ENCODE measurements at places on chromosomes 5 and 9. TPM values are rescaled to one million over a fixed set of nuclear protein-coding genes. Genes with fewer than 3 reads are reported as not detected.

- no peak overlapping the region for H3K4me3 ChIP-seq
- peaks cover 5% of the 10 kb centered on the region for H3K27me3 ChIP-seq
- no peak overlapping the region for H3K27ac ChIP-seq
- no peaks in the 10 kb centered on the region for H3K4me1 ChIP-seq
- peak; percentile 19 for DNase-seq
Measured at GRCh38 chr5:5026409-5026785, 113.7 kb upstream of the ADAMTS16 start.

DNA sequence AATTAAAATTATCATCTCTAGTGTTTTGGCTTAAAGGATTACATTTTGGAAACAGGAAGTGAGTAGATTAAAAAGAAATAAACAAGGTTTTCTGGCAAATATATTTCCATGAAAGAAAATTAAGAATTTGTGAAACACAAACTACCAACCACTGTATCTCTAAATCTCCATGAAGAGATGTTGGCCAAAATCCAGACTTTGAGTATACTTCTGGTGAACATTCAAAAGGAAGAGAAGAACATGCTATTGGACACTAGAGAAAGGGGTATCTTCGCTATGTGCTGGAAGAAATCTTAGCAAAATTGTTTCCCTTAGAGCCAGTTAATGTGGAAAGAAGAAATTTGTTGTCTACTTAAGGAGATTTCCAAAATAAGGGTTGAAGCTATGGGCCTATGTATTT lies 710.4 kb upstream of the CTNND2 start:
- H3K4me3 ChIP-seq = no peak overlapping the region
- H3K4me1 ChIP-seq = no peaks in the 10 kb centered on the region
- no peaks in the 10 kb centered on the region for H3K27me3 ChIP-seq
- DNase-seq = no peak

DAPK1 gene
- polyA plus RNA-seq = 0.80 TPM

CARTPT gene
- not detected for polyA plus RNA-seq

TXNDC8 gene
- polyA plus RNA-seq = not detected

DNA sequence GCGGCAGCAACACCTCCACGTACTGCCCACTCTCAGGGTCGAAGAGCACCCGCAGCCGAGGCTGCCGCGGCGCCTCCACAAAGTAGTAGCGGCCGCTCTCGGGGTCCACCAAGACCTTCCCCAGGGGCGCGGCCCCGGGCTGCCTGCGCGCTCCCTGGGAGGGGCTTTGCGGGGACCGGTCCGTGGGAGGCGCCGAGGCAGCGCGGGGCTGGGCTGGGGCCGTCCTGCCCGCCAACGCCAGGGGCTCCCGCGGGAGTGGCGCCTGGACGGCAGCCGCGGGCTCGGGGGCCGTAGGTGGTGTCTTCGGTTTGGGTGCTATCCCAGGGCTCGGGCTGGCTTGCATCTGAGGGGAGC lies 2.6 kb upstream of the MZB1 start:
- H3K27me3 ChIP-seq = peaks cover 9% of the 10 kb centered on the region
- H3K4me3 ChIP-seq = peak overlapping the region; percentile 4
- no peaks in the 10 kb centered on the region for H3K36me3 ChIP-seq
- H3K27ac ChIP-seq = no peak overlapping the region
- no peak for DNase-seq
- 0 out of 2 replicates have a peak, but pooled peaks cover 4% of the 10 kb centered on the region for H3K4me1 ChIP-seq

GRCh38 chr5:154901276-154901675 lies 36.7 kb downstream of the GEMIN5 start:
- no peak overlapping the region for H3K4me3 ChIP-seq
- no peak overlapping the region for H3K27ac ChIP-seq
- DNase-seq = no peak

PCDHGA12 gene
- 8.5 TPM for polyA plus RNA-seq

- no peak overlapping the region for H3K27ac ChIP-seq
- no peak overlapping the region for H3K4me3 ChIP-seq
- peaks cover 24% of the 10 kb centered on the region for H3K27me3 ChIP-seq
- H3K36me3 ChIP-seq = no peaks in the 10 kb centered on the region
- H3K4me1 ChIP-seq = no peaks in the 10 kb centered on the region
- DNase-seq = no peak
Measured at GRCh38 chr5:159642379-159642778, 273.9 kb upstream of the ADRA1B start.

NMUR2 gene
- not detected for polyA plus RNA-seq

DNA sequence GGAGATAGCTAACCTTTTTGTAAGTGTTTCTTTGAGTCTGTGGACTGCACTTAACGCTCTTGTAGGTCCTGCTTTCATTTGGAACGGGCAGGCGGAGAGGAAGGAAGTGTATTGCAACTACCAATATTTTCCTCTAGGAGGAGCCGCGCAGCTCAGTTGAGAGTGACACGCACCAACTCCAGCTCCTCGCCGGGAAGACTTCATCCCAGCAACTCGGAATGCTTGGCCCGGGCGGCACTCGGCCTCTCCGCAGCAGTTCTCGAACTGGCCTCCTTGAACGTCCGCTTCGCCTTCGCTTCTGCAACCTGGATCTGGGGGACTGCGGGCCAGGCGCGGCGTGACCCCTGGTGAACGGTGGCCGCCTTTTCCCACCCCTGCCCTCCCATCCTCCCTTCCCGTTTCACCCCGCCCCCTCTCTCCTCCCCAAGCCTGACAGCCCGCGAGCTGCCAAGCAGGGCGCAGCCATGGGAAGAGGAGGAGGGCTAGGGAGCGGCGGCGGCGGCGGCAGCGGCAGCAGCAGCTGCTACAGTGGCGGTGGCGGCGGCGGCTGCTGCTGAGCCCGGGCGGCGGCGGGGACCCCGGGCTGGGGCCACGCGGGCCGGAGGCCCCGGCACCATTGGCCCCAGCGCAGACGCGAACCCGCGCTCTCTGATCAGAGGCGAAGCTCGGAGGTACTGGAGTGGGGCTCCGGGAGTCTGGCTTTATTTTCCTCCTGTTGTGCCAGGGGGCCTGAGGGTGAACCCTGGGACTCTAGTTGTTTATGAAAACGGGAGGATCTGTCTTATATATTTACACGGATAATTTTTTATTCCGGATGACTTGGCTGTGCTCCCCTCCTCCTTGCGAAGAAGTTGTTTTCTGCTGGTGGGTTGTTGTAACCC lies at the start of gene GHR:
TSS of gene GHR (plus strand) at position 155 of the 881 bp plus-strand sequence. CDS start 142,436 bp downstream, outside the sequence.
- peaks cover 8% of the 10 kb centered on the region for H3K27me3 ChIP-seq
- H3K4me1 ChIP-seq = no peaks in the 10 kb centered on the region
- H3K4me3 ChIP-seq = peak within 1 kb of the TSS; percentile 84
- peak; percentile 95 for DNase-seq
- no peaks in the 10 kb centered on the region for H3K36me3 ChIP-seq

GRCh38 chr5:134026521-134027287 lies 21.9 kb upstream of the VDAC1 start:
- H3K36me3 ChIP-seq = no peaks in the 10 kb centered on the region
- H3K27me3 ChIP-seq = peaks cover 19% of the 10 kb centered on the region
- H3K4me1 ChIP-seq = peaks cover 19% of the 10 kb centered on the region

PCDHA9 gene
- not detected for polyA plus RNA-seq

TAF11L5 gene
- polyA plus RNA-seq = not detected

DNA sequence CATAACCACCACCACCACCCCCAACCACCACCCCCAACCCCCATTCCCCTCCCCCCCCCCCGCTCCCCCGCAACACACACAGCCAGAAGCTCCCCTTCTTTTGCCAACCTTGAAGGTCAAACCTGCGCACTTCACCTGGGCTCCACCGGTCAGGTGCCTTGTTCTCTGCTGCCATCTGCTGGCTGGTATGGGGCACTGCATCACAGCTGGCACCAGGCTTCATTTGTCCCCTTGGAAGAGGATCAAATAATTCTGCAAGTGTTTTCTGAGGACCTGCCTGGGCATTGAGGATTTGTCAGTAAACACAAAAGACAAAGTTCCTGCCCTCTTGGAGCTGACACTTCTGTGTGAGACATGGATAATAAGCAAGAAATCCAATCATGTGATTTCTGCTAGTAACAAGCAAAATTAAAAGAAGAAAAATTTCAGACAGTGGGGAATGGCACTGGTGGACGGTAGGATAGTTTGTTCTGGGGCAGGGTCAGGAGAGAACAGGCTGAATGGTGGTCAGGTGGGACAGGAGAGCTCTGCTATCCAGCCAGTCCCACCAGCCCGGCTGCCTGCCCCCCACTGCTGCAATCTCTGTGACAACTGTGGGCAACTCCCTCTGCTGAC lies 55.6 kb upstream of the LMX1B start:
- H3K27ac ChIP-seq = no peak overlapping the region
- no peaks in the 10 kb centered on the region for H3K36me3 ChIP-seq
- H3K4me3 ChIP-seq = no peak overlapping the region
- no peaks in the 10 kb centered on the region for H3K4me1 ChIP-seq

DNA sequence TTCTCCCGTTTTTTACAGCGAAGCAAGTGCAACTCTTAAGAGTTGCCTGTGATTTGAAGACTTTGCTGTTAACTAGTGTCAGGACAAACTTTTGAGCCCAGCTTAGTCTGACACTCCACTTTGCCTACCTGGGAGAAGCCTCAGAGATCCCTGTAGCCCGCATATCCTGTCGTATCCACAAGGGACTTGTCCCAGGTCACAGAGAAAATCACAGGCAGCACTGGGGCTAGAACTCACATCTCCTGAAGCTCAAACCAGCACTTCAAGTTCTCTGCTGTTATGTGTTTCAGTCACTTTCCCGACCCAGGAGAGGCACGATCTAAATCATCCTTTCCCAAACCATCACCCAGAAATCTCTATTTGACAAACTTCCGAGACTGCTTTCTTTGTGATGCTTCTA lies 584.5 kb downstream of the ACTL7B start:
- H3K4me1 ChIP-seq = peaks cover 14% of the 10 kb centered on the region
- H3K4me3 ChIP-seq = no peak overlapping the region
- DNase-seq = no peak

IFNA13 gene
- not detected for polyA plus RNA-seq

DNA sequence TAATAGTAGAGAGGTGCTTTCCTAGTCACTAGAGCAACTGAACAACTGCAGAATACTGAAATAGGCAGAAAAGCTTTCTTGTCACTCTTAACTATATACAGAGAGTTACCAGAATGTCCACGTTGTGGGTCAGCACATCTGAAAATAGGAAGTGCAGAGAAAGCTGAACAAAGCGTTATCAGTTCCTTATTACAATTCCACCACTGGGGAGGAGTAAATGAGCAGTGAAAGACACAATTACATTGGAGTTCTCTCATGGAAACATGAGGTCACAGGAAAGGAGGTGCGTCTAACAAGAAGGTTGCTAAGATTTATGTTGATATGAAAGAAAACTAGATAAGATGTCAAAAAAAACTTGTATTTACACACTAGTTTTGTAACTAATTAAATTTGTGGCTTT lies 461.9 kb upstream of the COX7C start:
- H3K4me1 ChIP-seq = no peaks in the 10 kb centered on the region
- no peaks in the 10 kb centered on the region for H3K36me3 ChIP-seq
- no peak for DNase-seq
- H3K27me3 ChIP-seq = no peaks in the 10 kb centered on the region
- no peak overlapping the region for H3K27ac ChIP-seq
- H3K4me3 ChIP-seq = no peak overlapping the region

GRCh38 chr9:5482194-5482593 lies 28.1 kb upstream of the PDCD1LG2 start:
- H3K4me3 ChIP-seq = no peak overlapping the region
- H3K4me1 ChIP-seq = no peaks in the 10 kb centered on the region
- H3K36me3 ChIP-seq = no peaks in the 10 kb centered on the region
- H3K27me3 ChIP-seq = no peaks in the 10 kb centered on the region

DNA sequence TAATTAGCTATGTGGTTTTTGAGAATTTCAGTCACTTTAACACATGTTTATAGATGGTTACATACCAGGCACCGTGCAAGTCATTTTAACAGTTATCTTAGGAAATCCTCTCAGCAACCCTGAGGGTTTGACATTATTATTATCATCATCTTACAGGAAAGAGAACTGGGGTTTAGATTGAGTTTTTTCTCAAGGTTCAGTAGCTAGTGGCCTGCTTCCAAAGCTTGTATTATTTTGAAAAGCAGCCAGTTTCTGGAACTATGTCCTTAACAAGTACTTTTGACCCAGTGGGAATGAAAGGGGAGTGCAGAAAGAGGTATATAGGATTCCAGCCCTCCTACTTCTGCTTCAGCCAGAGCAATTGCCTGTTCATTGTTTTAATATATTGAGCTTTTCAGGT lies 157.5 kb downstream of the COMMD10 start:
- H3K27me3 ChIP-seq = no peaks in the 10 kb centered on the region
- no peak overlapping the region for H3K4me3 ChIP-seq
- no peaks in the 10 kb centered on the region for H3K36me3 ChIP-seq
- no peaks in the 10 kb centered on the region for H3K4me1 ChIP-seq

- no peaks in the 10 kb centered on the region for H3K36me3 ChIP-seq
- H3K27ac ChIP-seq = peak overlapping the region; percentile 65
- H3K4me3 ChIP-seq = peak overlapping the region; percentile 11
- DNase-seq = peak; percentile 93
- no peaks in the 10 kb centered on the region for H3K27me3 ChIP-seq
Measured at GRCh38 chr9:107251756-107252322, 31.2 kb upstream of the RAD23B start.

DNA sequence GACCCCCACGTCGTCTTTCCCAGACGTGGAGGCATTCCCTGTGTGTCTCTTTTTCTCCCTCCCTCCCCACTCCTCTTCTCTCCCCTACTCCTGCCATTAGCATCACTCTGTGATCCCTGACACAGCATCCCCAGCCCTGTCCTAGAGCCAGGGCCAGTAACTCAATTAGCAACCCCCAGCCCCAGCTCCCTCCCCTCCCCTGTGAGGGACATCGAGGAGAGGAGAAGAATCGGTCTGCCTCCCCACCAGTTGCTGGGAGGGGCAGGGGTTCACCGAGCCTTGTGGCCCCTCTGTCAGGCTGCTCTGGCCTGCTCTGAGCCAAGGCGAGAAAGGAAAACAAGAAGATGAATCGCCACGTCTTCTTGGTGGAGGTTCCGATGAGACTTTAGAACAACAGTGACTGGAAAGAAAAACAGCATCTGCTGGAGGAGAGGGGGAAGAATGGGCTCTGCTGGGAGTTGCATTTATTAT lies 123.1 kb downstream of the PAPPA start:
- H3K4me1 ChIP-seq = peaks cover 37% of the 10 kb centered on the region
- no peaks in the 10 kb centered on the region for H3K27me3 ChIP-seq
- no peak overlapping the region for H3K4me3 ChIP-seq
- H3K36me3 ChIP-seq = peaks cover 20% of the 10 kb centered on the region
